ENCODE measurements at places on chromosomes 7 and 10. TPM values are rescaled to one million over a fixed set of nuclear protein-coding genes. Genes with fewer than 3 reads are reported as not detected.

GRCh38 chr7:102147008-102147407, 139.7 kb upstream of the SH2B2 start:
- DNase-seq = peak; percentile 75

- DNase-seq = no peak
Measured at GRCh38 chr7:23026164-23026563, 12.2 kb upstream of the HYCC1 start.

- DNase-seq = no peak
Measured at GRCh38 chr10:92200564-92200963, 90.3 kb downstream of the CPEB3 start.

SEMA3D gene
- total RNA-seq = 1.1 TPM

ZNF33B gene
- total RNA-seq = 14.0 TPM

BMPR1A gene
- total RNA-seq = 50.2 TPM
